ENCODE measurements at places on chromosomes 1 and 21.

GRCh38 chr1:153849487-153850185 lies 73.1 kb downstream of the GATAD2B start:
- DNase-seq: peak; percentile 13

GRCh38 chr1:16372535-16373285 lies 5.7 kb downstream of the SZRD1 start:
- no peak for DNase-seq

DNA sequence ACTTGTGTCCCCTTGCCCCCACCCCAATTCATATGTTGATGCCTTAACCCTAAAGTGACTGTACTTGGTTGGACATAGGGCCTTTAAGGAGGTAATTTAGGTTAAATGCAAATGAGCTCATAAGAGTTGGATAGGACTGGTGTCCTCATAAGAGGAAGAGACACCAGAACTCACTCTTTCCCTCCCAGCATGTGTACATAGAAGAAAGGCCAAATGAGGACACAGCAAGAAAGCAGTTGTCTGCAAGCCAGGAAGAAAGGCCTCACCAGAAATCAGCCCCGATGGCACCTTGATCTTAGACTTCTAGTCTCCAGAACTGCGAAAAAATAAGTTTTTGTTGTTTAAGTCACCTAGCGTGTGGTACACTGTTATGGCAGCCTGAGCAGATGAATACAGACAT lies 45.5 kb downstream of the RAB3GAP2 start:
- DNase-seq: no peak

DNA sequence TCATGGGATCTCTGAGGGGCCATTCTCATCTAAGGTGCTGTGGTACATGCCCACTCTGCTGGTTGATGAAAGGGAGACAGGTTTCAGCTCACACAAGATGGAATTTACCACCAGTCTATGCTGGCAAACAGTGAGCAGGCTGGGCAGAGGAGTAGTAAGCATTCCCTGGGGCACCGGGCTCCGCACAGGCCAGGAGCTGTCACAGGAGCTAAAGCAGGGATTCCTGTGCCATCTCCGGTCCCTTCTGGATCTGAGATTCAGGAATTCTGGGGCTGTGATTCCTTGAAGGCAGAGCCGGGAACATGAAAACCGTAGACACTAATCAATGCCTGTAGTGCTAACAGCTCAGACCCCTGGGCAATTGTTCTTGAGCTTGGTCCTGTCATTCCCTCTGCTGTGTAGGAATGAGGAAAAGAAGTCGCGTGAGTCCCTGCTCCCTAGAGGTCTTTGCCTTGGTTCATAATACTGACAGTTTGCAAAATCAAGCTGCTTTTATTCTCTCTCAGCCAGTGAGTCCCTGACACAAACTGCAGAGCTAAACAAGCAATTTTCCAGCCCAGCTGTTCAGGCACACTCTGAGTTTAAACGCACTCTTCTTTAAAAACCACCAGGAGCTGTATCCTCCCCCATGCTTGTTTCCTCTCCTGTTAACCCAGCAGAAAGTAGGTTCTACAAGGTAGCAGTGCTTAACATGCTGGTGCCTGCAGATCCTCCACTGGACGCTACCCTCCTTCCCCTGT lies 52.5 kb downstream of the MDM4 start:
- no peak for DNase-seq

DNA sequence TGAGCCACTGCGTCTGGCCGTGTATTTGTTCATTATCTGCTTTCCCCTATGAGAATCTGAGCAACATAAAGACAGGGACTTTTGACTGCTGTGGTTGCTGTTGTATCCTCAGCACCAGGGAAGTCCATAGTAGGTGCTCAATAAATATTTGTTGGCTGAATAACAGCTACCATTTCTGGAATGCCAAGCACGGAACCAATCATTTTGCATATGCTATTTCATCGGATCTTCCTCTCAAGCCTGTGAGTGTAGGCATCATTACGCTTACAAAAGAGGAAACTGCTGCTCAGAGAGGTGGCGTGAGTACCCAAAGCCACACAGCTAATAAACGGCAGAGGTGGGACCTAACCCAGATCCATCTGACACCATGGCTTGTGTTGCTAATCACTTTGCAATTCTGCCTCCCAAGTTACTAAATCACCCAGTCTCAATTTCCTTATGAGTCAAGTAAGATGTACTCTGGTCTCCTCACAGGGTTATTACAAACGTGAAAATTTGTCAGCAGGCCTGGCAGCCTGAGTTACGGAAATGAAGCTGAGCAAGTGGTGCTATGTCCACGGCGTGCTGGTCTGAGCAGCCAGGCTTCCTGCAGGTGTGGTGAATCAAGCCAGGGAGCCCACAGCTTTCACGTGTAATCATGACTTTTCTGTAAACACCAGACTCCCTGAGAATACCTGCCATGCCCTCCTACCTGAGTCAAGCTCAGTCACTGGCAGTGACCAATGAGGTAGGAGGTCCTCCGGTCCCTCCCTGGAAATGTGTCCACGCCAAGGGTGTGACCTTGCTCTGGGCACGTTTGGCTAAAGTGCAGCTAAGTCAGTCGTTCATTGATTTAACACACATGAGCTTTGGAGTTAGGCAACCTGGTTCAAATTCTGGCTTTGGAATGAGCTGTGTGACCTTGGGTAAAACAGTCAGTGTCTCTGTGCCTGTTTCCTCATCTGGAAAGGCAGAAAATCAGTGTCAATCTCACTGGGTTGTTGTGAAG lies 4.8 kb upstream of the RHCE start:
- no peak for DNase-seq

DNA sequence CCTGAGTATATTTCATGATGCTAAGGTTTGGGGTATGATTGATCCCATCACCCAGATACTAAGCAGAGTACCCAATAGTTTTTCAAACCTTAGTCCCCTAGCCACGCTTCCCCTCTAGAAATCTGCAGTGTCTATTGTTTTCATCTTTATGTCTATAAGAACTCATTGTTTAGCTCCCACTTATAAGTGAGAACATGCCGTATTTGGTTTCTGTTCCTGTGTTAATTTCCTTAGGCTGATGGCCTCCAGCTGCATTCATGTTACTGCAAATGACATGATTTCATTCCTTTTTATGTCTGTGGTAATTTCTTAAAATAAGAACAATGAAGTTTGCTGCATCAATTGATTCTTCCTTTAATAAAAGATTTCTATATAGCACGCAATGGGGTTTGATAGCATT lies 301.3 kb downstream of the PLPP3 start:
- DNase-seq: no peak

- DNase-seq: no peak
Observed at GRCh38 chr1:204421441-204421840, 9.8 kb upstream of the PPP1R15B start.

DNA sequence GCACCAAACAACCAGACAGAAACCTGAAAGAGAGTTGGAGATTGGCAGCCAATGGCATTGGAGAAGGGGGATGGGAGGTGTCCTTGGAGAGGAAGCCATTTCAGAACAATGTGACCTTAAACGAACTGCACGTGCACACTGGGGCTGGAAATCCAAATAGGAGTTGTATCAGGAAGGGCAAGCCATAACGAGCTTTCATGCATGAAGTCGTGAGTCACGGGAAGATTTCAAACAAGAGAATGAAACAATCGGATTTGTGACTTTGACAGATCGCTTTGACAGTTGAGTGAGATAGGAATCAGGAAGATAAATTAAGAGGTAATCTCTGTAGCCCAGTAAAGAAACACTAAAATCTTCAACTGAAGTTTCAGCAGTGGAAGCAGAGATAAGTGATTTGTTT lies 445.8 kb upstream of the ZP4 start:
- no peak for DNase-seq

- DNase-seq: no peak
Observed at GRCh38 chr1:208158640-208159554, 85.3 kb downstream of the PLXNA2 start.

GRCh38 chr1:11550664-11551283 lies 71.8 kb downstream of the DISP3 start:
- peak; percentile 58 for DNase-seq
